ENCODE measurements at places on chromosomes 7 and 10.

DNA sequence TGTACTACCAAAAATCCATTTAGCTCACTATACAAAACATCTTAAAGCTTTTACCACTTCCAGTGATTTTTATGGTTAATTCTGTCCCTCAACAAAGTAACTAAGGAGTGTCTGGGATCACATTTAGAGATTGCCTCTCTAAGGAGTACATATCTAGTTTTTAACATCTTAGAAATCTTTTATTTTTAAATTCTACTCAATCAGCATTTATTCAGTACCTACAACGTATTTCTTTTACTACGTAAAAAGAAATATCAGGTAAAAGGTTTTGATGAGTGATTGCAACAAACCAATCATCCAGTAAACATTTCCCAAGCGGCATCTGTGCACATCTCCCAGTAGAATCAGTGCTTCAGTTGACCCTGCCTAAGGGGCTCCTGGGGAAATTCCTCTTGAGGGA lies 31.9 kb downstream of the LAMB1 start:
- no peak for DNase-seq

DNA sequence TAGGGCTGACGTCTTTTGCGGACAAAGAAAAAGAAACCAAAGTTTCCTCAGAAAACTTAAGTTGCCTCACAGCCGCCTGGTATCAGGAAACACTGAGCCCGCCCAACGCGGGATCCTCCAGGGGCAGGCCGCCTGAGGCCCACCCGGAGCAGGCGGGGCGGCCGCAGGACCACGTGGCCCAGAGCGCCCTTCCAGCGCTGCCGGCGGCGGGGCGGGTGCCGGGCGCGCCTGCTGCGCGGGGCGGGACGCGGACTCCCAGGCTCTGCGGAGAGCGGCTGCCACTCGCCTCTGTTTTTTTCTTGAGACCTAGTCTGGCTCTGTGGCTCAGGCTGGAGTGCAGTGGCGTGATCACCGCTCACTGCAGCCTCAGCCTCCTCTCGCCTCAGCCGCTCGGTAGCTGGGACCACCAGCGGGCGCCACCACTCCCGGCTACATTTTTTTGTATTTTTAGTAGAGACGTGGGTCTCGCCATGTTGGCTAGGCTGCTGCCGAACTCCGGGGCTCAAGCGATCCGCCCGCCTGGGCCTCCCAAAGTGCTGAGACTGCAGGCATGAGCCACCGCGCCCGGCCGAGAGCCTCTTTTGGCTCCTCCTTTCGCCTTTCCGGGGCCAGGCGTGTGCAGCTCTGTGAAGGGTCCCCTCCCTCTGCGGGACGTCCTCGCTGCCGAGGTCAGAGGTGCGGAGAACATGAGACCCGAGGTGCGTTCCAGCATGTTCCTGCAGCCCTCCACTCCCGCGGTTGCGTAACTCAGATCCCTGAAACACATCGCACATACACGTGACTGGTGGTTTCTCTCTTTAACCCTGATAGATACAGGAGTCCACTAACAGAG lies 11.6 kb upstream of the HNRNPF start:
- peak; percentile 86 for DNase-seq

- no peak for DNase-seq
These were observed 579.9 kb downstream of the AUTS2 start for GRCh38 chr7:70178211-70178610.

- DNase-seq: no peak
These were observed 289.8 kb upstream of the IMMP2L start for GRCh38 chr7:111852081-111852480.

DNA sequence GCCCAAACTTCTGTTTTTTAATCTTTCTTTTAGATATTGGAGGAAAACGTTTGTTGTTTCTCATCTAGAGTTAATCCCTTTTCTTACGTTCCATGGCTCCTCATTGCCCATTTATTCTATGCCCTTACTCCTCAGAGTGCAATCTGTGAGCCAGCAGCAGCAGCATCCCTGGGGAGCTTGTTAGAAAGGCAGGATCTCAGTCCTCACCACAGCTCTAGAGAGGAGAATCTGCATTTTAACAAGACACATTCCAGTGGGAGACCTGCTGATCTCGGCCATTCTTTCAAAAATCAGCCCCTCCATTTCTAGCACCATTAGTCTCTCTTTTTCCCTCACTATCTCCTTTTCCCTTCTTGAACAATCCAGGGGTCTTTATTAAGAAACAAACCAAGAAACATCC lies 84.4 kb upstream of the NOBOX start:
- no peak for DNase-seq

GRCh38 chr10:76242956-76243355 lies 811.5 kb downstream of the LRMDA start:
- DNase-seq: no peak

DNA sequence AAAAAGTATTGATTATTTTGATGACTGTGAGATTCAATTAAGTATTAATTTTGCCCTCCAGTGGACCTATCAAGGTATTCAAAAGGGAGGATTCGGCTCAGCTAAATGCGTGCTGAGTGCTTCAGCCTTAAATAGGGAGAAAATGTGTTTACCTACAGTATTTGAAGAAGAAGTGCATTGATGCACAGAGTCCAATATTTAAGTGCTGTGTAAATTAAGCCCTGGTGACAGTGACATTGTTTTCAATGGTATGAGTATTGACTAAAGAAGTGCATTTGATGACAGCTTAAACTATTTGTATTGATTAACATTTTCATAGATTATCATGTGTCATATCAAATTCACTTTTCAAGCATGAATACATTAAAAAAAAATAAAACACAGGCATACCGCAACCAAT lies 106.6 kb downstream of the POU6F2 start:
- DNase-seq: no peak

- DNase-seq: no peak
These were observed 100.5 kb downstream of the INPP5A start for GRCh38 chr10:132638130-132638515.

GRCh38 chr10:24854256-24854655 lies 98.2 kb downstream of the PRTFDC1 start:
- DNase-seq: no peak

GRCh38 chr7:123714296-123715080 lies 34.3 kb downstream of the WASL start:
- no peak for DNase-seq

GRCh38 chr7:46713868-46714596 lies 793.0 kb upstream of the IGFBP3 start:
- DNase-seq: no peak

GRCh38 chr7:28729281-28729680 lies 228.8 kb downstream of the TRIL start:
- DNase-seq: no peak

DNA sequence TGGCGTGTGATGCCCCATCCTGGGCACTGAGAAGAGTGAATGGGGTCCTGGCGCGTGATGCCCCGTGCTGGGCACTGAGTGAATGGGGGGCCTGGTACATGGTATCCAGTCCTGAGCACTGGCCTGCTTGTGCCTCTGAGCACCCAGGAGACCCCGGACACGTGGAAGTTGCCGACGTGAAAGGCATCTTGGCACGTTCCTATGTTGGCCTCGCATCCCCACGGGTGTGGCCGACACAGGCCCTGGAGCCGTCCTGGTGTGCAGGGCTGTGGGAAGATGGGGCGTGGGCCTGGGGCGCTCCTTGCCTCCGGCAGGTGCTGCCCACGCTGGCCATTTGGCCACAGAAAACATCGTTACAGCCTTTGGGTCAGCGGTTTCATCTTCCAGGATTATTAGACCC lies 35.5 kb downstream of the CFAP46 start:
- DNase-seq: no peak

DNA sequence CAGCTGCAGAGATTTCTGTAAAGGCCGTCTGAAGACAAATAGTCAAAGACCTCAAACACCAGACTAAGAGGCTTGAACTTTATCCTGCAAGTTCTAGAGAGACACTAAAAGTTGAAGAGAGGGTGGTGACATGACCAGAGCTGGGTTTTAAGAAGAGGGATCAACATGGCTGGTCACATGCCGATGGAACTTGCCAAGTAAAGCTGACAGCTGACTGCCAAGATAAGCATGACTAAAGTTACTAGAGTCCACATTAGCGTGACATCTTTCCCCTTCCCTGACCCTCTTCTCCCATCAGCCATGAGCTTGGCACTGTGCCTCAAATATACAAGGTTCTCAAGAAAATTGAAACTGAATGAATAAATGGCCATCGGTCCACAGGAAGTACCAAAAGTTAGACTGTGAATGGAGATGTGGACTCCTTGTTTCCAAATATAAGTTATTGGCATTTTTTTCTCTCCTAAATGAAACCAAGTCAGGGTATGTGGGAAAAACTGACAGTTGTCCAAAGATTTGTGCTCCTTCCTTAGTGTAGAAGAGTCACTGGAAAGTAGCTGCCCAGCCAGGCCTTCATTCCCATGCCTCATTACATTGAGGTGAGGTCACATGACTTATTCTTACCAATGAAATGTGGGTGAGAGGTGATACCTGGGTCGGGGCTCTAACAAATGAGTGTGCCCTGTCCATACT lies 24.5 kb downstream of the XPNPEP1 start:
- no peak for DNase-seq

DNA sequence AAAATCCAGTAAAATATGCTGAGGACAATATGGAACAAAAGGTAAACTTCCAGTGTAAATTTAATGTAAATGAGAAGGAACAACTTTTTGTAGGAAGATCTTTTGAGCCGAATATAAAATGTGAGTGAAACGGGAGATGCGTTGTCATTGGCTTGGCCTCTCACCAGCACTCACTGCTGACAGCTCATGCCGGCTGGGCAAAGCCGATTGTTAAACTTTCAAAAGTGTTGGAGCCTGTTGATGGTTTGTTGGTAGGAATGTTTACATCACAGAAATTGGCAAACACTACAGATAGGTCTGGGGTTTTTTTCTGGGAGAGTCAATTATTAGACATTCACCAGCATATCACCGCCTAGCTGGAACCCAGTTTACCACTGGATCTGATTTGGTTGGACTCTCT lies 6.1 kb downstream of the PSTK start:
- DNase-seq: no peak

GRCh38 chr7:30618961-30619360 lies 24.3 kb downstream of the GARS1 start:
- no peak for DNase-seq

DNA sequence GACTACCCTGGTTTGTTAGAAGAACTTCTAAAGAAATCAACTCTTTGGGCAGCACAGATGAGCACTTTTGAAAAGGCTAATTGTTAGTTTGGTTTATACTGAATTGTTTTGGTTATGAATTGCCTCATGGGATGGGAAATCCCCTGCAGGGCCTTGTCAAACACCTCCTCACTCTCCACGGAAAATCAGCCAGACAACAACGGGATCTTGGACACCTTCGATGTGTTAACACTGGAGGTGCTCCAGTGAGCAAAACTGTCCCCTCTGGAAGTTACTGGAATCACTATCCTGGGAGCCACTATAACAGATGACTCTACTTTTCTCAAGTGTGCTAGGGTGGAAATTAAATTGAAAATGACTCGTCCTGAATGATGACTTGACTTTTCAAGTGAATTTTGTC lies 38.7 kb downstream of the CDK6 start:
- DNase-seq: no peak

DNA sequence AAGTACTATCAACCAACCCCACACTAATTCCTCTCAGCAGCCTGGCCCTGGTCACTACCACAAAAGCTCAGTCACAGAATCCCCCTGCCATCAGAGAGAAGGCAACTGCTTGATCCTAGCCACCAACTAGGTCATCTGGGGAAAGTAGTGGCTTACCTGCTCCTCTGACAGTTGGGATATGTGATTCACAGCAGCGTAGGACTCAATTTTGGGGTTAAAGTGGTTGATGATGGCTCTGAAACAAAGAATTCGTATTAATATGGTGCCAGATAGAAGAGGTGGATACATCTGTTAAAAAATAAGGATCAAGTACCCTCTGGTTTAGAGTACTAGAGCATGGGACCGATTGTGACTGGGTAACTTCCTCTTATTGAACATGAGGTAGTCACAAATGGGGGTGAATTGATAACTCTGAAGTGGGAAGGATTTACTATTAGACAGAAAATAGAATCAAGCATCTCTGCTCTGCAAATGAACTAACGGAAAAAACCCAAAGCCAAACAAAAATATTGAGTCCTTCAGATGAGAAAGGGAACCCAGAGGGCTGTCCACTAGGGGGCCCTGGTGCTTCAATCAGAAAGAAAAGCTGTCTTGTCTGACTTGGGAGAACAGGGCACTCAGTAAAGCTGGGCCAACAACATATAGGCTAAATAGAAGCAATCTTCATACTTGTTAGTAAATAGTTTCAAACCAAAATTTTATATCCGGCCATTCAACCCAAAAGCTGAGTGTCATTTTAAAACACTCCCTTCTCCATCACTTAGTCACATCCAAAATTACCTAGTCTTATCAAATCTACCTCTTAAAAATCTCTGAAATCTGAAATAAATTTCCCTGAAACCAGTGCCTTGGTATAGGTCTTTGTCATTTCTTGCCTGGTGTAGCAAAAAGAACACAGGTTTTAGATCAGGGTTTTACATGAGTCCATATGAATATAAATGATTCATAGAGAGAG lies 45.9 kb upstream of the KCNIP2 start:
- peak; percentile 41 for DNase-seq

- no peak for DNase-seq
These were observed 140.9 kb downstream of the CHN2 start for GRCh38 chr7:29335188-29336083.

GRCh38 chr7:50790381-50790780 lies 7.7 kb upstream of the GRB10 start:
- DNase-seq: no peak

- DNase-seq: no peak
These were observed 351.3 kb downstream of the CRPPA start for GRCh38 chr7:16069998-16070397.

DNA sequence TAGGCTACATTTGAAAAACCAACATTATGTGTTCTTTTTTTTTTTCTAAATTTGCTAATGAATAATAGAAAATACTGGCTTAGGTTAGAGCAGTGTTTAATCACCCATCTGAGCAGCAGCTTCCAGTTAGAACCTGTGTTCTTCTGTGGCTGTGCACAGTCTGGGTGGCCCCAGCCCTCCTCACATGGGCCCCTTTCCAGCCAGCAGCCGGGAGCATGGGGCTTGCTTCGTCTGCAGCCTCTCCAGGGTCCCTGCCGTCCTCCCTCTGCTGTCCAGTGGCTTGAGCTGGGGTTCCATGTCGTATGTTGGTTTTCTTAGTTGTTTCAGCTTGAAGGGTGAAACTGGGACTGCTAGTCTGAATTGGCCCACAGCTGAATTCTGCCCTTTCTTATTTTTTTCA lies 37.3 kb downstream of the BNIP3 start:
- no peak for DNase-seq

GRCh38 chr7:132806834-132807233 lies 230.6 kb upstream of the PLXNA4 start:
- no peak for DNase-seq

DNA sequence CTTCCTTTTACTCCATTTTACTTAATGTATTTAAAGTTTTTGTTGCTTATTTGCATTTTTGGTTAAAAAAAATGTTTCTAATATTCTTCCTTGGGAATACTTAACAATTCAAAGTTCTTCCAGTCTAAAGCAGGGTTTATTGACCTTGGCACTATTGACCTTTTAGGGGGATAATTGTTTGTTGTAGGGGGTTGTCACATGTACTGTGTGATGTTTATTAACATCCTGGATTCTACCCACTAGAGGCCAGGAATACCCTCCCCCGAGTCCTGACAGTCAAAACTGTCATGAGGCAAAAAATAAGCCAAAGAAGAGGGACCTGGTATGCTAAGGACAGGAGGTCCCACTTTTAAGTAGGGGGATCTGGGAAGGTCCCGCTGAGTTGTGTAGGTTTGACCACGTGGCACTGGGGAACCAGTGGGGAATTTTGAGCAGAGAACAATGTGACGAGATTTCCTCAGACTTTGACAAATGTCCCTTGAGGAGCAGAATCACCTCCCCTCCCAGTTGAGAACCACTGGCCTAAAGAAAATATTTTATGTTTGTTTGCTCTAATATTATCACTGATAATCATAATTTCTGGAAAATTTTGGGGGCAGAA lies 178.3 kb upstream of the PRR15 start:
- DNase-seq: no peak

GRCh38 chr10:76428551-76429367 lies 997.3 kb downstream of the LRMDA start:
- DNase-seq: no peak
